ENCODE measurements at places on chromosomes 3 and 15. TPM values are rescaled to one million over a fixed set of nuclear protein-coding genes. Genes with fewer than 3 reads are reported as not detected.

FEZF2 gene
- not detected for total RNA-seq

VEPH1 gene
- total RNA-seq = not detected

CFAP92 gene
- total RNA-seq = not detected

RETNLB gene
- not detected for total RNA-seq

NTRK3 gene
- total RNA-seq = 0.67 TPM

OXTR gene
- 1.1 TPM for total RNA-seq

AGBL1 gene
- total RNA-seq = not detected

ZNF717 gene
- total RNA-seq = 13.0 TPM

DNA sequence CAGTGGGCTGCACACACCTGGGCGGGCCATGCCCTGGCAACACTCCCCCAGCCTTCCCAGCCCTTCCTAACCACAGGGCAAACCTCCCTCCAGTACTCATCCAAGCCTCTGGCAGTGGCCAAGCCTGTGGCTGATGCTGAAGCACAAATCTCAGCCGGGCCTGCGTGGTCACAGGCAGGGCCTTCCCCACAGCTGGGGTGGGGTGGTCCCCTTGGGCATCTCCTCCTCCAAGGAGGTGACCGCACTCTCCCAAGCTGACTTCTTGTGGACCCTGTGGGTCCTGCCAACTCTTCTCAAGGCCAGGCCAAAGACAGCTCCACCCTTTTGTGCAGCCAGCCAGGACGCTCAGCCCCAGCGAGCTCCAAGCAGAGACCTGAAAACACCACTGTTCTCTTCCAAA lies 21.4 kb downstream of the GRAMD2A start:
- no peak for DNase-seq

- no peak for DNase-seq
These were observed 126.5 kb upstream of the MITF start for GRCh38 chr3:69612791-69613190.

DNA sequence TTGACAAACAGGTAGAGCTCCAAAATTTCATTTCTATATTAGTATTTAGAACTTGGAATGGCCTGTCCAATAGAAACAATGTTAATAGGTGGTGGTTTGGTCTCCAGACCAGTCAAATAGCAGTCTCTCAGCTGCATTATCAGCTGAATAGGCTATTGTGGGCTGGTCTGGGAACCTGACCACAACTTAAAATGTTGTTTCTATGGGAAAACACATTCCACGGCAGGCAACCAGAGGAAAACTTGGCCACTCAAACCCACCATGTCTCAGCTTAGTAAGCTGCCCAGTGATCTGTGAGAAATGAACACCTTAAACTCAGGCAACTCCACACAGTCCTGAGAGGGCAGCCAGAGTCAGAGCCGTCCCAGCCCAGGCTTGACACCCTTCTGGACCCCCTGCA lies 20.4 kb downstream of the FBN1 start:
- DNase-seq = no peak

- DNase-seq = peak; percentile 55
These were observed 23.5 kb upstream of the CLN6 start for GRCh38 chr15:68252925-68253534.

- peak; percentile 22 for DNase-seq
These were observed 30.4 kb downstream of the ATG3 start for GRCh38 chr3:112531358-112531781.

DNA sequence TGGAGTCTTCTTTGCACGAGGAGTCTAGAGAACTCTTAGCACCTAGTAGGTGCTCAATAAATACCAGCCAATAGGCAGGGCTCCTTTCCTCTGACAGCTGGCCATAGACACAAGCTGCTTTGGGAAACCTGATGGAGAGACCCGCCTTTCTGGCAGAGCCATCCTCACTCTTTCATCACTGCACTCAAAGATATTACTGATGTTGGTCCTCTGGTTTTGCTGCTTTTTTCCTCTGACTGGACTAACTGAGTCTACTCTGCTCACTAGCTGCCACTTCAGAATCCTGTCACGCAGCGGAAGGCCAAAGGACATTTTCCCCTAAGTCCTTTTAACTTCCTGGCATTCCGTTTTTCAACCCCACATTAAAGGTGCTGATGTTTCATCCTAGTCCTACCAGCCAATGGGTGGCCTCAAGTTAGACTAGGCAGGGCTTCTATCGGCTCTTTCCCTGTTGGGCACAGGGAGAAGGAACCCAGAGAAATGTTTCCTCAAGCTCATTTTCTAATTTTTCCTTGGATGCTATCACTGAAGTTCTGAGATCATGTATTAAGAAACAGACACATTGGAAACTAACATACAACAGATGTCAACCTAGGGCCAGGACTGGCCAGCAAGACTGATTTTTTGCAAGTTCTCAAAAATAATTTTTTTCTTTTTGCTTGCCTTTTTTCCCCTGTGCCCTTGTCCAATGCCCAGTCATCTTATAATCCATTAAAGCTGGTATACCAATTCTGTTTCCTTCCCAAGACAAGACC lies 132.8 kb upstream of the ICE2 start:
- no peak for DNase-seq

- no peak for DNase-seq
These were observed 916 bp downstream of the IDH3A start for GRCh38 chr15:78149805-78150751.

DNA sequence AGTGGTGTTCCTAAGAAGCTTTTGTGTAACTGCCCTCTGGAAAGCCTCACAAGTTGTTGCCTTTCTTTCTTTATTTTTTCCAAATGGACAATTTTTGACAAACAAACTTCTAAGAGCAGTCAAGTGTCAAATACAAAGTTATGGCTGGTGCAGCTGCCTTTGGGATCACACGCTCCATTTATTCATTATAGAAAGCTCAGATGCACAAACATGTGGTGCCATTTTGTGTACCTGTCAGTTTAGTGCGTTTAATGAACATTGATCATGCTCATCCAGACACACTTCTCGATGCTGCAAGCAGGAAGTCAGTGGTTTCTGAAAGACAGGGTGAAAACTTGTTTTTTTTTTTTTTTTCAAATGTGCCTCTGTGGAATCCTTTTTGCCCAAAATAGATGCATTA lies 324.5 kb downstream of the CNTN4 start:
- DNase-seq = no peak

- no peak for DNase-seq
These were observed 19.1 kb upstream of the CHST2 start for GRCh38 chr3:143100451-143100850.

DNA sequence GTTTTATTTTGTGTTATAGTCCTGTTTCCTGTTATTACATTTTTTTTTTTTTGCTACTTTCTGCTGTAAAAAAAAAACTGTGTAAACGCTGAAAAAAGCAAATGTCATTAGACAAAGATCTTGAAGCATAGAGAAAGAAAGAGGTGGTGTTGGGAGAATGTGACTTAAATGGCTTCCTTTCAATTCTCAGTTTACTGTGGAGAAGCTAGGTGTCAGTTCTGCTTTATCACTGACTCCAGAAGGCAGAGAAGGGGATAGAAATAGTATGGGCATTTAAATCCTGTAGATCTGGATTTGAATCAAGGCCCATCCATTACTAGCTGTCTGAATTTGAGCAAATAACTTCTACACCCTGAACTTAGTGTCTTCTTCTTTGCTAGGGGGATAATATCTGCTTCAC lies 23.0 kb downstream of the PPM1L start:
- no peak for DNase-seq

DNA sequence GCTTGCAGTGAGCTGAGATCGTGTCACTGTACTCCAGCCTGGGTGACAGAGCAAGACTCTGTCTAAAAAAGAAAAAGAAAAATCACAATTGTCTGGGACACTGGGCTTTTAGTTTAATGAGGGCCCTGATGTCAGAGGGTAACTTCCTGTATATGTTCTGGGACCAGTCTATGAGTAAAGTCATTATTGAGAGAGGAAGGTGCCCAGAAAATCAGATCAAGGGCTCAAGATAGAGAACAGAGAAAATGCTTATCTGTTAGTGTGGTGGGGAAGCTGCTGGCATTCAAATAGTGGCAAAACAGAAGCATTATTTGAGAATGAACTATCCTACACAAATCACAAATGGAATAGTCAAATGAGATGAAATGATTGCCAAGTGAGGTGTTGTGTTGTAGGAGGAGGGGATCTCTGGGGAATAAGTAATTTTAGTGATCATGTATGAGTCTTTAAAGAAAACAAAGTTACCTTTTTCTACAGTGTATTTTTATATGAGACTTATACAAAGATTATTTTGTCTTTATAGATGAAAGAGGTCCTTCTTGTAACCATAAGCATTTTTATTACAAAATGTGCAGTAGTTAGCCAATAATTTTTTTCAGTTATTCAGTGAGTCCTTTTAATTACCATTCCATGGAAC lies 13.4 kb downstream of the ARIH2 start:
- DNase-seq = no peak

- no peak for DNase-seq
These were observed 30.6 kb downstream of the SATB1 start for GRCh38 chr3:18394384-18394995.

DNA sequence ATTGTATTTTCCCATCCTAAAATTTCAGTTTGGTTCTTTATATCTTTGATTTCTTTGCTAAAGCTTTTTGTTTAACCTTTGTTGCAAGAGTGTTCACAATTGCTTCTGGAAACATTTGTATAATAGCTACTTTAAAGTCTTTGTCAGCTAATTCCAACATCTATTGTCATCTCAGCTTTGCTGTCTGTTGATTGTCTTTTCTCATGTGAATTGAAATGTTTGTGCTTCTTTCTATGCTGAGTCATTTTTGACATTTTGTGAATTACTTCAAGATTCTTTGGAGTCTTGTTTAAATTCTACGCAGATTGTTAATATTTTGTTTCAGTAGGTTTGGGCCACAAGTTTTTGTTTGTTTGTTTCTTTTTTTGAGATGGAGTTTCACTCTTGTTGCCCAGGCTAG lies 73.2 kb downstream of the SUCNR1 start:
- no peak for DNase-seq

Measured in CD4-positive, alpha-beta memory T cell (primary cell).